ENCODE measurements at places on chromosomes 2 and 18.

- DNase-seq, result no peak
Measured at GRCh38 chr2:53181759-53182158, 585.8 kb upstream of the CHAC2 start.

DNA sequence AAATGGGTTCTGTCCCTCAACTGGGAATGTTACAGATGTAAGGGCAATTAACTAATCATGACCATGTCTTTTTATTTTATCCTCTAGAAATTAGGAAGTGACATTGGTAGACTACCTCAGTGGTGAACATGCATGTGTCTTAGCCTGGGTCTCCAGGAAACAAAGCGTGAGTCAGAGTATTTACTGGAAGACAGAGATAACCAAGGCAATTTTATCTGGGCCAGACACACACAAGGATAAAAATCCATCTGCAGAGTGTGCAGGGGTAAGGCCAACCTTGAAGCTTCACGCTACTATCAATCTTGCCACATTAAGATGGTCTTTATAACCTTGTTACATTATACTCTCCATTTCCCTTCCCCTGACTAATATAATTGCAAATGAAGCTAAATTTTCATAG is 487.5 kb downstream of the SUCLG1 start:
- no peak for DNase-seq

DNA sequence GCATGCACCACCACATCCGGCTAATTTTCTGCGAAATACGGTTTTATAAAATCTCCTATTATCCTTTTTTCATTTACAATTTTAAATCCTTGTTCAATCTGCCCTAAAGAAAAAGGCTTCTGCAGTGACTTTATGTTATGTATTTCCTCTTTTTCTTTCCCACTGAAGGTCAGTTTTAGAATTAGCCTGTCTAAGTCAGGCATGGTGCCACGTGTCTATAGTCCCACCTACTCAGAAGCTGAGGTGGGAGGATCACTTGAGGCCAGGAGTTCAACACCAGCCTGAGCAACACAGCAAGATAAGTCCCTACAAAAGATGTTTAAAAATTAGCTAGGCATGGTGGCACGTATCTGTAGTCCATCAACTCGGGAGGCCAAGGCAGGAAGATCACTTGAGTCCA is 39.8 kb upstream of the TNFRSF11A start:
- DNase-seq, result no peak

DNA sequence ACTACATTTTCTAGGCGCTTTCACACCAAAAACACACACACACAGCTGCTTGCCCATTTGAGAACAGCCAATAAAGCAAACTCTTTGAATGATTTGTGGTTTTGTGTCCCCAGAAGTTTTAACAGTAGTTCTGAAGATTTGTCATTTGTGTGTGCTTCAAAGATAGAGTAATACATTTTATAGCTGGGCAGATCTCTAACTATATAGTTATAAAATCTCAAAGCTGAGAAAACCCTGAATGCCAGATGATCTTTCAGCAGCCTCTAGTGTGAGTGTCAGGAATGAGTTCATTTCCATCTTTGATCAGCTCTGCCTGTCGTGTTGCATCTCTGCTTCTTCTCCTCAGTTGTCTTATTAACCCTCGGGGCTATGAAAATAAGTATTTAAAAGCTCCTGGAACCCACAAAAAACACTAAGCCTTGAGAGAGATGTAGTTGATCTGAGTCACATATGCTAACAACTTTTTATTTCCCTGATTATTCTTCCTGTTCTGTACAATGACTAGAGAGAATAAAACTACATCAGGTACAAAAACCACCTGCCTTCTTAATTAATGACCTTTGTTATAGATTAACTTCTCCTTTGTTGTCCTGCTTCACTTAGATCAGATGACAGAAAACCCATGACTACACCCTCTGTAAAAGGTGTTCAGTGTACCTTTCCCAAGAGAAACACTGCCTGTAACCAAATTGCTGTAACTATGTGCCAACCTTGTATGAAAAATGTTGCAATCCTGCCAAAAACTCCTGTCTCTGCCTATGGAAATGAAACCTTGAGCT is 30.0 kb upstream of the SLC3A1 start:
- DNase-seq, result no peak

- DNase-seq, result no peak
Measured at GRCh38 chr2:60365556-60365955, 187.9 kb downstream of the BCL11A start.

DNA sequence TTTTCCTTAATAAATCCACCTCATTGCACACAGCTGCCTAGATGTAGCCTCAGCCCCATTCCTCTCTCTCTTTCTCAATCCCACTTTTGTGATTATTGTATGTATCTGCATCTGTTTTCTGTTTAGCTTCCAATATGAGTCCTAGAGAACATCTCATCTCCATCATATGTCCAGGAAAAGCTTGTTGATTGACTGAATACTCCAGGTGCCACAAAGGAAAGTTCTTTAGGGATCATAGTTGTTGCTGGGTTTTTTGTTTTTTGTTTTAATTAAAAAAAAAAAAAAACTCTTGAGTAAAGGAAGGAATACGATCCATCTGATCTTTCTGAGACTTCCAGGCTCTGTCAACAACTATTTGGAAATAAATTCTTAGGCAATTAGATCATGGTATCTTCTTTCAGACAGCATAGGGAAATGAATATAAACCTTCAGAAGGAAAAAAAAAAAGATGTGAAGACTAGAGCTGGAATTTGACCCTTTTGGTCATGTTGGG is 42.5 kb downstream of the KIAA2012 start:
- peak; percentile 73 for DNase-seq

DNA sequence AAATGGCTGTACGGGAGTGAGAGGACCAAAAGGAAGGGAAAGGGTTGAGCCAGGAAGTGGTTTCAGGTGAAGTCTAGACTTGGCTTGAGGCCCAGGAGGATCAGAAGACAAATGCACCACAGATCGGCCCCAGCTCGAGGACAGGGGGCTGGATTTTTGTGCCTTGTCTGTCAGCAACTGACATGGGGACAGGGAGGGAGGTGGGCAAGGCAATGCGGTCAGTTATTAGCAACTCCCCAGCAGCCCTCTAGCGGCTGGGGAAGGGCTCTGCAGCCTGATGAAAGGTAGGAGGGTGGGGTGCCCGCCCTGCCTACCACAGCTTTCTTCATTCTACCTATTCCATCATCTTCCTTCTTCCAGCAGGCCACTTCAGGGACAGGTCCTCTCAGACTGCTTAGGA is 50.0 kb downstream of the CPO start:
- DNase-seq, result peak; percentile 26

GRCh38 chr2:240593026-240593702 is 6.6 kb downstream of the CAPN10 start:
- DNase-seq, result no peak

DNA sequence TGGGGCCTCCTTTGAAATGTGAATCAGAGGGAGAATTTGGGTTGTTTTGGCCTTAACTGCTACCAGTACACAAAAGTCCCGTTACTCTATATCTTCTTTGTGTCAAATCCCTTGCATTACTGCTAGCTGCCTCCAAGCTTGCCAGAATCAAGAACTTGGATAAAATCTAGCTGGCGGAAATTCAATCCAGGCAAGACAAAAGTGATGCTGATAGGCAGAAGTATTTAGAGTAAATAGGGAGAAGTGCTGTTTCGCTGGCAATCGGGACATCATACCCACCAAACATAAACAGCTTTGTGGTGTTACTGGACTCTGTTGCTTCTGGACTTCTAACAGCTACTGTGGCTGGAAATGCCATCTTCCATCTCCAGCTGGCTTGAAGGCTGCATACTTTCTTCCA is 2.5 kb downstream of the IFIH1 start:
- no peak for DNase-seq

DNA sequence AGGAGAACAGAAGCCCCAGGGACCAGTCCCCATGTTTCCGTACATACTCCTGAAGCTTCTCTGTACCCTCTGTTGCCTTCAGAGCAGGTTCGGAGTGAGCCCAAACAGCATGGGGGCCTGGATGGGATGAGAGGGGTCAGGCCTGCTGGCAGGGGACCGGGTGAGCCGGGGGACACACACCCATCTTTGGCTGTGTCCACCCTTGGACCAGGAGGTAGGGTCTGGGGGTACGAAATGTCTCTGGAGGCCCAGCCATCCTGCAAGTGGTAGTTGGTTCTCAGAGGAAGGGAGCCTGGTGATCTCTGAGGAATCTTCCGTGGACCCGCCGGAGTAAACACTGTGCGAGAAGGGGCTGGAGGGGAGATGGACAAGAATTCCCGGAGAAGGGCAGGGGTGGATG is 15.3 kb downstream of the FBLN7 start:
- no peak for DNase-seq

- no peak for DNase-seq
Measured at GRCh38 chr2:133675-134593, 87.6 kb upstream of the FAM110C start.

DNA sequence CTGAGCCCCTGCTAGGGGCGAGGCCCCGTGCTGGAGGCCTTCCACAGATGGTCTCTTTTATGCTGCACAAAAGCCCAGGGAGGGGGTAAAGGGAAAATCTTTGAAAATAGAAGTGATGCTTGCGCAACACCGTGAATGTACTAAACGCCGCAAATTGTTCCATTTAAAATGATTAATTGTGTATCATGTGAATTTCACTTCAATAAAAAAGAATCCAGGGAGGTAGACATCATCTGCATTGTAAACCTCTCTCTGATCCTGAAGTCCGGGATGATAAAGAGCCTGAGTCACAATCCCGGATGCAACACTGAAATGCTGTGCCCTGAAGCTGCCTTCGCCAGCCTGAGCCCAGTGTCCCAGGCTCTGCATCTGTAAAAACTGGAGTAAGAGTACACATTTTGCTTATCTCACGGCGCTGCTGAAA is 107.7 kb upstream of the PPP1CB start:
- peak; percentile 82 for DNase-seq

GRCh38 chr2:55119711-55120487 is 69.6 kb upstream of the RTN4 start:
- no peak for DNase-seq

GRCh38 chr2:210620456-210620855 is 64.1 kb downstream of the CPS1 start:
- no peak for DNase-seq

GRCh38 chr2:168293766-168294165 is 46.4 kb upstream of the STK39 start:
- no peak for DNase-seq

- DNase-seq, result no peak
Measured at GRCh38 chr18:46518438-46518837, 138.6 kb downstream of the LOXHD1 start.

DNA sequence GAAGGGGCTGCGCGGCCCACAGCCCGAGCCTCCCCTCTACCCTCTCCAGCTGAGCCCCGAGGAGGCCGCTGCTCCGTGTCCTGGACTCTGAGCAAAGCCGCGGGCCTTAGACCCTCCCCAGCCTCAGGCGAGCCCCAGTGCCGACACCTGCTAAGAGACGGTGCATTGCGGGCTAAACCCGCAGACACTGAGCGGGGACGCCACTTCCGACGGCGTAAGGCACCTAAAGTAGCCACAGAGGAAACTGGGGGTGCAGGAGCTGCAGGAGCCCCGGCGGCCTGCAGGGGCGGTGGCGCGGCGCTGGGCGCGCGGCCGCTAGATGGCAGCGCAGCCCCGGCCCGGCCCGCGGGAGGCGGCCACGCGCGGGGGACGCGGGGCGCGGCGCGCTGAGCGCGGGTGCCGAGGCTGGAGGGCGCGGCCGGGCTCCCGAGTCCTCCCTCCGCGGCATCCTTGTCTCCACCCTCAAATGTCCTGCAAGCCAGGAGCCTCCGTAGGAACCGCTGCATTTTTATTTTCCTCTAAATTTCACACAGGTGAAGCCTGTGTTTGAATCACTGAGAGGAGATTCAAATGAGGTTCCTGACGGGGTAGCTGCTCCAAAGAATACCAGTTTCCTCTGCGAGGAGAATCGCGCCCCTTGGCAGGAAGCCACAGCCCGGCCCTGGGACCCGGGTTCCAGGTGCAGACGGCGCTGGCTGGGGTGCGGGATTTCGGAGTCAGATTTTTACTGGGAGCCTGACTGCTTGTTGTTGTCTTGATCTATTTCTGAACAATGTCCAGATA is 650.5 kb downstream of the GALR1 start:
- no peak for DNase-seq

DNA sequence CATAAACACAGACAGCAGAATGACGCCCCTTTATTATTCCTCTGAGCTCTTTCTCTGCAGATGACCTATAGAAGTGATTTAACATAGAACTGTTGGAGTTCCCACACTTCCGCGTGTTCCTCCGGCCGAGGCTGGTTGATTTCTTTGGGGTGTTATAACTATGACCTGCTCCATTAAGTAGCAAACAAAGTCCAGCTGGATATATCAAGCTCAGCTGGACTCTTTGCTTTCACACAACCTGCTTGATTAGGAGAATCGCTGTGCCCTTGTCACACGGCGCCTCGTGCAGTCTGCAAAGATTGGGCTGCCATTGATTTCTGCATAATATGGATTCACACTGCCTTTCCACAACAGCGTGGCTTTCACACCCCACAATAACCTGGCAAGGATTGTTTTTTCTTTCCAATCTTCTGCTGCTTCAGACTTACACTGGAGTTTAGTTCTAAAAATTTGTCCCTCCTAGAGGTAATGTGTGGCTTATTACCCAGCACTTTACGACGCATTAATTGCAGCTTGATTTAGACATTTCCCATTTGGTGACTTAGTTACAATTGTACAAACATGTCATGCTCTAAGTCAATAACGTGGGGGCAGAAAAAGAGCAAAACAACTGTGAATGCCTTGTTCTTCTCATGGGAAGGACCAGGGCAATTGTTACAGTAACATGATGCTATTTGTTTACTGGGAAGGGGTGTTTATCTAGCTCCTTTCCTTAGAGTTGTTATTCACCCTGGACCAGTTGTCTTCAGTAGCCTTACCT is 485.7 kb downstream of the TXNL1 start:
- DNase-seq, result no peak

GRCh38 chr2:231127936-231128335 is 3.1 kb upstream of the HTR2B start:
- DNase-seq, result no peak

DNA sequence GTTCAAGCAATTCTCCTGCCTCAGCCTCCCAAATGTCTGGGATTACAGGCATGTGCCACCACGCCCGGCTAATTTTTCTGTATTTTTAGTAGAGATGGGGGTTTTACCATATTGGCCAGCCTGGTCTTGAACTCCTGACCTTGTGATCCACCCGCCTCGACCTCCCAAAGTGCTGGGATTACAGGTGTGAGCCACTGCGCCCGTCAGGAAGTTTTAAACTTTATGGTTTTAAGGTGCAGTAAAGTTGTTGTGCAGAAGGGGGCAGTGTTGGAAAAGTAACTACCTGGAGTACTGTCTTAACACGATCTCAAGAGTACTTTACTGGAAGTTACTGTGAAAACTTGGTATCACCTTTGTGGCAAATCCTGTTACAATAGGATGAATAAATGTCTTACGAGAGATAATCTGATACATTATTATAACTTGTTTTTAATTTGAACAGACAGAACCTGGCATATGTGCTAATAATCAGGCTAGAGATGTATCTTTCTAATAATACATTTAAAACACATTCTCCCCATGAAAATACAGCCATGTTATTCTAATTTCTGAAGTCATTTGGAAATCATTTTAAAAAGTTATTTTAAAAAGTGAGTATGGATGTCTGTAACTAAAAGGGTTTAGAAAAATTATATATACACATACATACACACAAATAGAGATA is 10.8 kb downstream of the SPDYA start:
- DNase-seq, result peak; percentile 60

GRCh38 chr18:76977108-76977621 is 154.8 kb downstream of the ZNF236 start:
- no peak for DNase-seq

All from HTR-8/SVneo (cell line).